HCEC 1CT (cell line): ENCODE measurements at places on chromosomes 7 and 10.

- DNase-seq: no peak
Measured at GRCh38 chr10:27744802-27745731, 552 bp downstream of the MKX start.

- DNase-seq: no peak
Measured at GRCh38 chr7:55191926-55192692, 173.0 kb upstream of the LANCL2 start.

DNA sequence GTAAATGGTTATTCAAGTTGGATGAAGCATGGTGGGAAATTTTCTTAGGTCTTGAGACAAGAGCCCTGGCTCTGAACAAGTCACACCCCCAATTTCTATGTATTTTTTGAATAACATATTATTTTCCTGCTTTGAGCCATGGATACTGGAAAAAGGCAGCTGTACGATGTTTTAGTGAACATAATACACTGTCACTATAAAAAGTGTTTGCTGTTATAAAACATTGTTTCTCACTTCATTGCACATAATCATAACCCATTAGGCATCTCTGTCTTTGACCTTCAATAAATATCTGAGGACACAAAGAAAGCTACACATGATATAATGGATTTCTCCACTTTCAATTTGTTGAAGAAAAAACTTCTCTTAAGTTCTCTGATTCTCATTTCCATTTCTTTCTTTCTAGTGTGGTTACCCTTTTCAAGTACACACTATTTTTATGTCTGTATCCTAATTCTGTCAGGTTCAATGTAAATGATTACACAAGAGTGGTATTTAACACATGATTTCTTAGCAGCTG lies 283.9 kb upstream of the SP8 start:
- DNase-seq: no peak

- DNase-seq: no peak
Measured at GRCh38 chr7:71414490-71414889, 282.5 kb downstream of the GALNT17 start.

DNA sequence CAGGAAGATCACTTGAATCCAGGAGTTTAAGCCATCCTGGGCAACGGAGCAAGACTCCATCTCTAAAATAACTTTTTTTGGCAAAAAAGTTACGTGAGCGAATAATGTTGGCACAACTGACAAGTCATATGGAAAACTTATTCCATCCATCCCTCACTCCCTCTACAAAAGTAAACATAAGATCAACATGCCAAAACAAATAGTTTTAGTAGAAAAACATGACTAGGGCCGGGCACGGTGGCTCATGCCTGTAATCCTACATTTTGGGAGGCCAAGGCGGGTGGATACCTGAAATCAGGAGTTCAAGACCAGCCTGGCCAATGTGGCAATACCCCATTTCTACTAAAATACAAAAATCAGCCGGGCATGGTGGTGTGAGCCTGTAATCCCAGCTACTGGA lies 25.6 kb downstream of the SLC25A16 start:
- no peak for DNase-seq

DNA sequence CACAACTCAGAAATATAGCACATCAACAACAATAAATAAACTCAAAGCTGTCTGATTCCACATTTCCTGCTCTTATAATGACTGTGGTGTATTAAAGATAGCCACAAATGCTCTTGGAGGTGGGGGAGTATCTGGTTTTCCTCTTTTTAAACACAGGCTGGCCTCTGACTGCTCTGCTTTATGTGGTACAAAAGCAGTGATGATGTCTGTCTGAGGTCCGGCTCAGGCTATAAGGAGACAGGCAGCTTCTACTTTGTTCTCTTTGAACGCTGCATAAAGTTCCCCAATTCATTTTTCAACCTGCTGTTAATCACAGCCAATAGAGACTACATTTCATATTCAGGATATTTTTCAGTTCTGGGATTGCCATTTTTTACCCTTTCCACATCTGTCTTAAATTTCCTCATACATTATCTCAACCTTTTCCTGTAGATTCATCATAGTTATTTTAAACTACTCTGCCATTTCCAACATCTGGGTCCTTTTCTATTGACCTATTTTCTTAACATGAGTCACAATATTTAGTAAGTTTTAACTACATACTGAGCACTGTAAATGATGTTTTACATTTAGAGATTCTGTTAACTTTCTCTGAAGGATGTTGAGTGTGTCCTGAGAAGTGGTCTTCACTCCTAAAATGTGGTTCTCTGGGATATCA lies 64.9 kb downstream of the CRPPA start:
- DNase-seq: peak; percentile 78

DNA sequence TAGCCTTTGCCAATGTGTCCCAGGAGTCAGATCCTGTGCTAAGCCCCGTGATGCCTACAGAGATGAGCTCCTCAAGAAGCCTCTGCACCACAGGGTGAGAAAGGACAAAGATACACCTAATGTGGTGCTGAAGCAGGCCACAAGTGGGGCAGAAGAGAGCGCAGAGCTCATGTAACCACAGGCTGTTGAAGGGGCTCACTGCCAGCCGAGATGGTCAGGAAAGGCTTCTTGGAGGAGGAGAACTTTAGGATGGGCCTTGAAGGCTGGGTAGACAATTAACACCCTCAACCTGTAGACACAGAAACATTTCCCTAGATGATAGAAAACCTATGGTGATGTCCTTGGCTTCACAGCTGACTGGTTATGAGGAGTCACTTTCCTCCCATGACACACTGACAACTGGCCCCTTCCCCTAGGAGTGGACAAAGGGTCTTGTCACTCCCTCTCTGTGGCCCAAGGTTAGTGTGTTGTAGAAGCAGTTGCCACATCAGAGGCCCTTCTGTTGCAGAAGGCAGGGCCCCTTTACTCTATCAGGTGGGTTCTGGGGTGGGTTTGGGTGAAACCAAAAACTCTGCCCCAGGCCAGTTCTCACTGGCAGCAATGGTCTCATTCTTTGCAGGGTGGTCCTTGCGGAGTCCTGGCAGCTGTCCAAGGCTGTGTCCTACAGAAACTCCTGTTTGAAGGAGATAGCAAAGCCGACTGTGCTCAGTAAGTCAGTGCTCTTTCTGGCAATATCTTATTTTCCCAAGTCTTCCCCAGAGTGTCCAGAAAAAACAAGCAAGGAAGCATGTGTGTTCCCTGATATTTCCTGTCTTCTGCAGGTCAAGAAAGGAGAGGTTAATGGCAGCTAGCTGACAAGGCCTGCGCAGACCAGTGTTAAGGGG lies 69.2 kb downstream of the MINDY4 start:
- DNase-seq: no peak

- no peak for DNase-seq
Measured at GRCh38 chr10:88913127-88913526, 33.1 kb downstream of the STAMBPL1 start.

DNA sequence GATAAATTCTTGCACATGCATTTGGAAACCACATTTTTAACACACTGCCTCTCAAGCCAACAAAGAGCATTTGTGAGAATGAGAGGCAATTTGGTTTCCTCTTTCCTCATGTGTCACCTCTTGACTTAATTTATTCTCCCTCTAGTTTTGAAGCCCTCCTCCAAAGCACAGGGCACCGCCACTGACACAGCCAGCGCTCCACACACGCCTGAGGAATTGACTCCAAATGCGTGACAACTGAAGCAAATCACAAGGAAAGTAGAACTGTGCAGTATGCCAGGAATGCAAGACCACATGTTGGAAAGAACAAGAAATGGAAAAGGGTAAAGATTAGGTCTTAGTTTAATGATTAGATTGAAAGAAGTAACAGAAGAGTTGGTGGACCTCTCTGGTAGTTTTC lies 173.3 kb downstream of the LSM5 start:
- no peak for DNase-seq

DNA sequence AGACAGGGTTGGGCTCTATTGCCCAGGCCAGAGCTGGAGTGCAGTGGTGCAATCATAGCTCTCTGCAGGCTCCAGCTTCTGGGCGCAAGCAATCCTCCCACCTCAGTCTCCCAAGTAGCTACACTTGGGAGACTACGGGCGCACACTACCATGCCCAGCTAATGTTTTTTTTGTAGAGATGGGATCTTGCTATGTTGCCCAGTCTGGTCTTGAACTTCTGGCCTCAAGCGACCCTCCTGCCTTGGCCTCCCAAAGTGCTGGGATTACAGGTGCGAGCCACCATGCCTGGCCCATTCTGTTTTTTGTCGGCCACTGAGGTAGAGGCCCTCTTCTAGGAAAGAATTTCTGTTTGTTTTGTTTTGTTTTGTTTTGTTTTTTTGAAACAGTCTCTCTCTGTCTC lies 12.2 kb downstream of the ALKBH4 start:
- no peak for DNase-seq

DNA sequence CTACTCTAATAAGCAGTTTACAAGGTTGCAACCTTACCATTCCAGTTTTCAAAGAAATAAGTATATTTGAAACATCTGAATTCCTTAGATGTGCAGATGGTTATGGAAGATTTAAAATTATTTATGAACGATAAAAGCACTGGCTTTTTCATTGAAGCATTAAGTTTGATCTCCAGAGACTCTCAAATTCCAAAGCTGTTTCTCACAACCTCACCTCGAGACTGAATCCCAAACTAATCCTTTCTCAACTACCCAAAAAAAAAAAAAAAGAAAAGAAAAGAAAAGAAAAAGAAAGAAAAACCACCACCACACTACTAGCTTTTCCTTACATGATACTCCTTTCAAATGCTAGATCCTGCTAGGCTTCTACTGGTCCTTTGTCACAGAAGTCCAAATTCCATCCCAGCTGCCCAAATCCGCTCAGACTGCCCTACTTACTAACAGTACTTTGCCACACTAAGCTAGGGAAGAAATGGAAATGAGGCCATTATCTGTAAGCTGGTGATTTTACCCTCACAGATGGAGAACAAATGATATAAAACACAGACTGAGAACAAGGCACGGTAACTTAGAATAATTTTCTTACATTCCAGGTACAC lies 100.6 kb upstream of the CDK1 start:
- DNase-seq: no peak

- DNase-seq: no peak
Measured at GRCh38 chr7:121904120-121904519, 31.2 kb downstream of the PTPRZ1 start.

DNA sequence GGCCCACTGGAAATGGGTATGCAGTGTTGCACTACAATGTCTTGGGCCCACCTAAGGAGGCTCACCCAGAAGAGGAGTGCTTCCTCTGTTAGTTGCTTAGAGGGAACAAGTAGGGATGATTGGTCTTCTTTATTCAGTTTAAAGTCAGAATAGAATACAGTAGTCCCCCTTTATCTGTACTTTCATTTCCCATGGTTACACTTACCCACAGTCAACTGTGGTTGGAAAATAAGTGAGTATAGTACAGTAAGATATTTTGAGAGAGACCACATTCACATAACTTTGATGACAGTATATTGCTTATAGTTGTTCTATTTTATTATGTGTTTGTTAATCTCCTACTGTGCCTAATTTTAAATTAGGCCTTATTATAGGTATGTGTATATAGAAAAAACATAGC lies 151.4 kb downstream of the COL28A1 start:
- DNase-seq: no peak

- peak; percentile 65 for DNase-seq
Measured at GRCh38 chr10:61896854-61897661, 4.4 kb upstream of the ARID5B start.

- peak; percentile 76 for DNase-seq
Measured at GRCh38 chr7:117825132-117825531, 48.1 kb downstream of the CTTNBP2 start.

- DNase-seq: no peak
Measured at GRCh38 chr7:23925088-23925487, 215.1 kb downstream of the STK31 start.

DNA sequence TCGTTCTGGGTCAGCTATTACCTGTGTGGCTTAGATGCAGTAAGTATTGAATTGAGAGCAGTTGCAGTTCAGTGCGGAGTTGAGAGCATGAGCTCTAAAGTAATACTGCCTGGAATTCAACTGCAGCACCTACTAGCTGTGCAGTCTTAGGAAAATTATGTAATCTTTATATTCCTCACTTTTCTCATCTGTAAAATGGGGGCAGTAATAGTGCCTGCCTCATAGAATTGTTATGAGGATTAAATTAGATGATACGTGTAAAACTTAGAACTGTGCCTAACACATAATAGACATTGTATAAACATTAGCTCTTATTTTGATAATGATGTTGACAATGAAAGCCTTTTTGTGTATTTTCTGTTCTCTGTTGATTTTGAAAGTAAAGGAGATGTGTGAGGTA lies 330.0 kb downstream of the GPR158 start:
- DNase-seq: no peak

DNA sequence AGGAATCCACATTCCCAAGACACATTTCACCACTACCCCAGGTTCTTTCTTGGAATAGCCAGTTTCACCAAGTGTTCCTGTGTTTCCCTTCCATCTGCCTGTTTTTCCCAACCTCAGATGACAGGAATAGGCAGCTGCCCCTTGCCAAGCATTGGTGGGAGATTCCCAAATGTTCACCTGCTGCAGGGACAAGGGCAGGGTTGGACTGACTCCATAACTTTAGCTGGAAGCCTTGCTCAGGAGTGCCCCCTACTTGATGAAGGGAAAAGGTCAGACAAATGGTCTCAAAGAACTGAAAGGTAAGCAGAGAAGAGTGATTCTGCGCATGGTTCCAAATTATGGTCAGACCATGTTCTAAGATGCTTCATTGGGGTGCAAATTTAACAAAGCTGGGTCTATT lies 45.1 kb upstream of the LYZL1 start:
- no peak for DNase-seq

- no peak for DNase-seq
Measured at GRCh38 chr10:37763132-37763531, 94.3 kb downstream of the ZNF248 start.

DNA sequence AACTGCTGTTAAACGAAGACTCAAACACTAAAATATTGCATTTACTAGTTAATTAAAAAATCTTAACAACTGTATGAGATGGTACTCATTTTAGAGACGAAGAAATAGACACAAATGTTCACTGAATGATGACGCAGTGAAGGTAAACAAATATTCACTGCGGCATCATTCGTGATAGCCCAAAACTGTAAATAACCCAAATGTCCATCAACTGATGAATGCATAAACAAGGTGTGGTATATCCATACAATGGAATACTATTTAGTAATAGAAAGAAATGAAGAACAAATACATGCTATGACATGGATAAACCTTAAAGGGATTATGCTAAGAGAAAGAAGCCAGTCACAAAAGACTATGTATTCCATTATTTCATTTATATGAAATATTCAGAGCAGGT lies 51.4 kb downstream of the CDK6 start:
- DNase-seq: no peak

- DNase-seq: no peak
Measured at GRCh38 chr7:52340067-52340466, 695.4 kb upstream of the POM121L12 start.

GRCh38 chr10:31949266-31949665 lies 20.6 kb upstream of the ARHGAP12 start:
- DNase-seq: no peak
